ENCODE measurements at places on chromosomes 1 and 21.

- DNase-seq, result peak; percentile 81
These were observed 80.3 kb downstream of the NENF start for GRCh38 chr1:212512816-212513559.

DNA sequence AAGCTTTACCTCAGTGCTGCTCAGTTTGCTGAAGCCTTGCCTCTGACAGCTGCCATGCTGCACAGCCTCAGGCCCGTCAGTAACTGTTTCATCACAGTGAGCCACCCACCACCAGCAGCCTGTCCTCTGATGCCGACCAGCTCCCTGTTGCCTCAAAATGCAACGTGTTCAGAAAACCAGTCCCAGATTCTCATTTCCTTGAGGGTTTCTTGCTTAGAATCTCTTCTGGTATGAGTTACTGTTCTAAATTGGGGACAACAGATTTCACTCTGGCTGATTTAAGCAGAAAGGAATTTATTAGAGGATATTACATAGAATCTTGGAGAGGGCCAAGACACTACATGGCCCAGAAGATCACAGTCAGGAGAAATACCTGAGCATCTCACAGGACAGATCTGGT lies 11.0 kb downstream of the UBL4B start:
- no peak for DNase-seq

- no peak for DNase-seq
These were observed 115.5 kb downstream of the RERE start for GRCh38 chr1:8701794-8702471.

GRCh38 chr1:20057886-20058420 lies 12.0 kb upstream of the PLA2G5 start:
- no peak for DNase-seq

GRCh38 chr1:197073978-197074377 lies 6.9 kb upstream of the F13B start:
- DNase-seq, result no peak

DNA sequence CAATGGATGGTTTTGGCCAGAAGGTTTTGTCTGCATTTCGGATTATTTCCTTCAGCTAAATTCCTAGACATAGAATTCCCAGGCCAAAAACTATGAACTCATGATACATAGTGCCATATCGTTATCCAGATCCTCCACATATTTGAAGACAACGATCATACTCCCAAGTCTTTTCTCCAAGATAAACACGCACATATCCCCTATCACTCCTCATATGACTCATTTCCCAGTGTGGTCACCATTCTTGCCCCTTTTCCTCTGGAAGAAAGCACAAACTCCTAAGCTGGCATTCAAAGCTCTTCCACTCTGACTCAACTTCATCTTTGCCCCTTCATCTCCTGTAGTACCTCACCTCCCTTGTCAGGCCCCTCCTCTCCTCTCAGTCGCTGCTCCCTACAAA lies 277.6 kb downstream of the PLPP3 start:
- no peak for DNase-seq

GRCh38 chr1:231724041-231724440 lies 97.5 kb downstream of the DISC1 start:
- no peak for DNase-seq

DNA sequence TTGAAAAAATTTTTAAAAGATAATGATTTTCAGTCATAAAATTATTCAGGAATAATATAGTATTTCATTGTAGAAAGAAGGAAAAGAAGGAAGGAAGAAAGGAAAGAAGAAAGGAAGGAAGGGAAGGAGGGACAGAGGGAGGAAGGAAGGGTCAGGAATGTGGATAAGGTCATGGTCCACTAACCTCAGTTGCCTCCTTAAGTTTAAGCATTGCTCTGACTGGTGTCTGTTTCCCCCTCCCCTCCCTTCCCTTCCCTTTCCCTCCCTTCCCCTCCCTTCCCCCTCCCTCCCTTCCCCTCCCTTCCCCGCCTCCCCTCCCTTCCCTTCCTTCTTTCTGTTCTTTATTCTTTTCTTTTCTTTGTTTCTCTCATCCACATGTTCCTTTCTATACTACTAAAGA lies 95.7 kb downstream of the PLPPR5 start:
- DNase-seq, result no peak

GRCh38 chr21:44871576-44872269 lies 1.8 kb downstream of the PTTG1IP start:
- DNase-seq, result peak; percentile 15

DNA sequence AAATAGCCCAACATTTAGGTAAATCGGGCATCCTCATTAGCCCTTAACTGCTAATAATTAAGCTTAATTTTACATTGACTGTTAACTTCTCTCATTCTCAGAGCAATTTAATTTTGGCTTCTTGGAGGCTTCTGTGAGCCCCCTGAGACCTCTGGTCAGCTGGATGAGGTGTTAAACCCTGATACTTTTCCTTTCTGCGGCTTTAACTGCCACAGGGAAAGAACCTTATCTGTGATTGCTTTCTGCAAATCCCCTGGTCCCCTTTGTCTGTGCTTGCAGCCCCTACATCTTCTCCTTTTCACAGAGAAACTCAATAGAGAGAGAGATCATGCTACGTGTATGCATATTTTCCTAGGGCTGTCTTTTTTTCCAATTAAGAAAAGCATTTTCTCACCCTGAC lies 184.5 kb upstream of the CSF3R start:
- no peak for DNase-seq

GRCh38 chr1:1337793-1338147 lies 6.7 kb downstream of the TAS1R3 start:
- DNase-seq, result no peak

- no peak for DNase-seq
These were observed 73.6 kb upstream of the LRRC8B start for GRCh38 chr1:89451011-89451410.

GRCh38 chr1:93537924-93538323 lies 90.0 kb downstream of the FNBP1L start:
- DNase-seq, result no peak

DNA sequence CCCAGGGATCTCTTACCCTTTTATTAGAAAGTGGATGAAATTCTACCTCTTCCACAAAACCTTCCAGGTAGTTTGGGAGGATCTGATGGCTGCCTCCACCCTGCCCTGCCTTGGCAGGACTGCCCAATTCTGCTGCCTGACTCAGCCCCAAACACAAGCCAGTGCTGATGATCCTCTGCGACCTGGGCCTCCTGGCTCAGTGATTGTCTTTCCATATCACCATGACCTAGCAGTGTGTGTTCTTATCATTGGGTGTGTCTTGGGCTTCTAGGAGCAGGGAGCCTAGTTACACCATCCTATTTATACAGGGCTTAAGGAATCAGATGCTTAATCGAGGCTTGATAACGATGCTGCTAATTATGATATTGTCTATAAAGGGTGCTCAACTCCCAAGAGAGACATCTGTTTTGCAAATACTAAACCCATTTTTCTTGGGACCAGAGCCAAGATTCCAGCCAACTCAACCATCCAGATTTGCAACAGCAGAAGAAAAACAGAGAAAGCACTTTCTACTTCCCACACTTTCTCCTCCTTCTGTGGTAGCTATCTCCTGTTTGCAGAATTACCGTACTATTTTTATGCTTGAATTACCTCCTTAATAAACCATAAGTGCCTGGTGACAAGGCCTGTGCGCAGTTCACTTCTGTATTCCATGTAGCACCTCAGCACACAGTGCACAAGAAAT lies 36.5 kb upstream of the KIF21B start:
- no peak for DNase-seq

DNA sequence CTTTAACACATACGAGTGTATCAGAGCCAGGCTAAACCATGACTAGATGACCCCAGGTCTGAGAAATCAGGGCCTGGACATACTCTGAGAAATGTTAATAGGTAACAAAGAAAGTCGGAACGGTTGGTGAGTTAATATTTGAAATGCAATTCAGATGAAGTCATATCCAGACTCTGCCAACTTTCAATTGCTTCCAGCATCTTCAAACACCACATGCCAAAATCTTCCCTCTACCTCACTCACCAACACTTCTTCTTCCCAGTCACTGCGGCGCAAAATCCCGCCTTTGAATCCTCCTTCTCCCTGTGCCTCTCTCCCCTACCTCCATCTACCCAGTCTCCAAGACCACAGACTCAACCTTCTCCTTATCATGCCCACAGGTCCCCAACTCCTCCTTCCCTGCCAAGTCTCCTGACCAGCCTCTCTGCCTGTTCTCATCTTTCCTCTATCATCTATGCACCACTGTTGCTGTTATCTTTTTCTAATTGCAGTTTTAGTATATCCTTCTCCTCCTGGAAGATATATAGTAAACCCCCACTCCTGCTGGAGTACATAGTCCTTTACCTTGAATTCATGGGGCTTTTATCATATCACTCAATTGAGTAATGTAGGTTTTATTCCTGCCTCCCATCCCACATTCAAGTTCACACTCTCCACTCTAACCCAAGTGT lies 41.3 kb downstream of the ZBTB18 start:
- DNase-seq, result peak; percentile 44

- DNase-seq, result no peak
These were observed 32.5 kb upstream of the SMYD2 start for GRCh38 chr1:214248311-214249085.
